ENCODE measurements at places on chromosomes 1 and 21.

- no peak for DNase-seq
Observed at GRCh38 chr21:45594721-45595489, 48.6 kb upstream of the PCBP3 start.

- no peak for DNase-seq
Observed at GRCh38 chr1:10675813-10676212, 120.6 kb downstream of the CASZ1 start.

DNA sequence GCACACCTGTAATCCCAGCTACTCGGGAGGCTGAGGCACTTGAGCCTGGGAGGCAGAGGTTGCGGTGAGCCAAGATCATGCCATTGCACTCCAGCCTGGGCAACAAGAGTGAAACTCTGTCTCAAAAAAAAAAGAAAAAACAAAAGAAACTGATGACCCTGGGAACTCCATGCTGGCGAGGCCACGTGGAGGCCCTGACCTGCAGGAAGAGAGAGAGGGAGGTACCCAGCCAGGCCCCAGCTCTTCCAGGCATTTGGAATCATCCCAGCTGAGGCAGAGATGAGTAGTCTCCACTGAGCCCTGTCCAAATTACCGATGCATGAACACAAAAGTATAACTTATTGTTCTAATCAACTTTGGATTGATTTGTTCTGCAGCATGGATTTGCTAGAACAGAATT is 132.0 kb upstream of the ZBTB40 start:
- no peak for DNase-seq

GRCh38 chr1:24481101-24481500 is 21.5 kb upstream of the RCAN3 start:
- peak; percentile 53 for DNase-seq

GRCh38 chr1:228029281-228029680 is 22.5 kb downstream of the WNT3A start:
- no peak for DNase-seq
